ENCODE measurements at places on chromosomes 4 and X.

DNA sequence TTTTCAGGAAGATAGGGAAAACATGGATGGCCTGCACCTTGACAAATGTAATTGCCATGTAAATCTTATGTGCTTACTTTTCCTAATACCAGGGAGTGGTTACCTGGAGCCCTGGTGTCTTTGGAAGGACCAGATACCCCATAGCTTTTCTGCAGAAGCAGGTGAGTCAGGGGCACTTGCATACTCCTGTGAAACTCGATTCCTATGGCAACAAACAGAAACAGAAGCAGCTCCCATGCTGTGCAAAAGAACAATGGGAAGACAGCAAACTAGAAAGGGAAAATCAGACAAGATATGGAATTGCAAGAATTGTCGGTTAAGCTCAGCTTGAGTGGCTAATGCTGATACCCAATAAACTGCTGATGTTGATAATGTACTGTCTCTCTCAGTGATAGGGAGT is 117.4 kb upstream of the AFF2 start:
- DNase-seq = no peak

DNA sequence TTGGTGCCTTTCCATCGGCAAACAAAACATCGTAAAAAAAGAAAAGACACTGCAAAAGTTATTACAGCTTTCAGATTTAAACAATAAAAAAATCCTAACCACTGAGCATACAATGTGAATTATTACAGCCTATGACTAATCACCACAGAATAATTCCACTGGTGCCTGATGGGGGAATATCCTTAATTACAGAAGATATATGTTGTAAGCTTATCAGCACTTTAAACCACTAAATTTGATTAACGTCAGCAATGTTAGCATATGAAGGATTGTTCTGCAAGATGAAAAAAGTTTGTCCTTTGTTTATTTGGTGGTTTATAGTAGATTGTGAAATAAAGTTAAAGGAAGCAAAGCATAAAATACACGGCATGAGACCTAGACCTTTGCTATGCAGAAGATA is 210.2 kb upstream of the ADAMTS3 start:
- no peak for DNase-seq

DNA sequence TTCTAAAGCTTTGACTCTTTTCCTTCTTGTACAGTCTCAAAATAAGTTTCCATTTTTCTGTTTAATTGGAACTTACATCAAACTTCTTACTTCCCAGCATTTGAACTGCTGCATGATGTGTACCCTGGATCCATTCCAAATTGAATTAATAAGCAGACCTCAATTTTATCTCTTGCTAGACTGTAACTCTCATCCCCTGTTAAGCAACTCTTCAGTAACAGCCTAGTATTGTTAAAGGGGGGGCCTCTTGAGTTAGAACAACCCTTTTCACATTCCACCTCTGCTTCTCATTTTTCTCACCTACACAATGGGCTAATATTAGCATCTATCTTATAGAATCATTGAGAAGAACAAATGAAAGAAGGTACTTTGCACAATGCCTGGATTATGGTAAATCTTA is 169.4 kb downstream of the IL1RAPL1 start:
- DNase-seq = no peak

GRCh38 chr4:174521800-174522182 is 497 bp downstream of the HPGD start:
- no peak for DNase-seq

- no peak for DNase-seq
These were observed 130.6 kb upstream of the STX18 start for GRCh38 chr4:4672402-4672801.

DNA sequence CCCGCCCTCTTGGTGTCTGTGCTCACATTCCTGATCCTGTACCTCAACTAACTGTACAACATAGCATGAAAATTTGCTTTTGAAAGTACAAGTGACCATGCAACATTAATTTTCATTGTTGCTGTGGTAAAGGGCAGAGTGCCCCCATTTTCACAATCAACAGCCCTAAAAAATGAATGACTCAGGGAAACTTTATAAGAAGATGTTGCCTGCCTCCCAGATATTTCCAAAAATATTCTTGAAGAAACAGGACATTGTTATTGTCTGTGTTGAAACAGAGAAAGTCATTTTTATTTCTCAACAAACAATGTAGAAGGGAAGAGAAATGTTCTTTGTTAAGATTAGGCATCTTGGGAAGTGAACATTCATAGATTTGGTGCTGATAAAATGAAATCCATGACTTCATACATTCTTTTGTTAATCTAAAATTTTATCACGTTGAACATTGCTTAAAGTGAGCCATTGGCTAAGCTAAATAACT is 113.9 kb upstream of the ANXA3 start:
- no peak for DNase-seq

DNA sequence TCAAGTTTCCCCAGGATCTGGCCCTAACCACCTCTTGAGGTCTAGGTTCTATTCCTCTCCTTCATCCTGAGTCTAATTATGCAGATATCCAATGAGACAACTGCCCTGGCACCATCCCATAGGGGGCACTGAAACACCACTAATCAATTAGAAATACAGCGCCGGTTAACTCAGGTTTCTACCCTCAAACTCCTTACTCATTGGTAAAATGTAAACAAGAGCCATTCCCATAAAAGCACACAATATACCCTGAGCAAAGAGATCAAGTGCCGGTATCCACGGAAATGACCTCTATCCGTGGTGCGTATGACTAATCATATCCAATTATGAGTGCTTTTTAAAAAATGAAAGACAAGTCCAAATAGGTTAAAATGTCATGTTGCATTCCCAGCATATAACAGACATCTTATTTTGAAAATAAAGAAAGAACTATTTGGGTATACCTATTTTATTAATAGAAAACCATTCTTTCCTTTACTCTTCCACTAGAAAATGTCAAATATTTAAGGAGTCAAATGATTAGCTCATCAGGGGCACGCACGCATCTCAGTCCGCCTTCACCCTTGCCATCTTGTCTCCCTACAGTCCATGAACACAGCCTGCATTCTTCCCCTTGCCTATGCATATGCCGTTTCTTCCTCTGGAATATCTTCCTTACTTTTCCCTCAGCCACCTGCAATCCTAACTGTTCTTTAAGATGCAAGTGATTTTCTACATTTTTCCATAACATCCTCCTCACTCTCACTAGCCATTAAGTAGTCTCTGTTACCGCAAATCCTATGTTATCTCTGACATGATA is 141.1 kb downstream of the MAML3 start:
- DNase-seq = peak; percentile 36

GRCh38 chr4:73573794-73574528 is 46.3 kb downstream of the RASSF6 start:
- DNase-seq = no peak

DNA sequence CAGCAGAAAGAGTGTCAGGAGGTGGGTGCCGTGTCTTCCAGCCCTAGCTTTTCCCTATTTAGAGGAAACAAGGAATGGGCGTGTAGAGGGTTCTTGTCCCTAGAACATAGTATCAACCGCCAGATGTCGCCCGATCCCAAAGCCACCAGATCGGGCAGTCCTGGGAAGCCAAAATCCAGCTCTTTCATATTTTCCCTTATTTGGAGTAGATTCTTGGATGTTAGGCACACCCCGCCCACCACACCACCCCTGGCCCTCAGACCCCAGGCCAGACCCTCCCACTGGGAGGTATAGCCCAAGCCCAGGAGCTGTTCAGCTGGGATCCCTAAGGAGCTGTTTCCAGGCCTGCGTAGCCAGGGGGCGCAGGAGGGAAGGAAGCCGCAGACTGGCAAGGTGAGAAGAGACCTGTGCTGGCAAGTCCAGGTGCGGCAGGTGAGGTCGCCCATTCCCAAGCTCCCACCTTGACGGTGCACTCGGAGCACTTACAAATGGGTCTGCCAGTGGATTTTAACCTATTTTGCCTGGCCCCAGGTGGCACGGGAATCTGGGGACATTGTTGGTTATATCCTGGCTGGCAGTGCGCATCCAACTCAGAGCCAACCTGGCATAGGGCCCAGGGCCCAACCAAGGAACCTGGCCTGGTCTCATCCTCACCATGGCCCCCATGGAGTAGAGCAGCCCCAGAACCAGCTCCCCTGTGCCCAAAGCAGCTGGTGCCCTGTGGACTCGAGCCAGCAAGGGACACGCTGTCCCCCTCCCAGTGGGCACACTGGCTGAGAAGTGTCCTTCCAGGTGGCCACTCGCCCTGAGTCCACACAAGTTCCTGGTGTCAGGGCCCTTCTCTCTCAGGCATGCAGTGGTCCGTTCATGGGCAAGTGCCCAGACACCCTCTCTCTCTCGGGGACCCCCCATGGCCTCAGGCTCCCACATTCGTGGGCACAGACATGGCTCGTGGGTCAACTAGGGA is 811 bp downstream of the FLNA start:
- no peak for DNase-seq

GRCh38 chr4:146371812-146372211 is 149.9 kb downstream of the SLC10A7 start:
- DNase-seq = no peak

DNA sequence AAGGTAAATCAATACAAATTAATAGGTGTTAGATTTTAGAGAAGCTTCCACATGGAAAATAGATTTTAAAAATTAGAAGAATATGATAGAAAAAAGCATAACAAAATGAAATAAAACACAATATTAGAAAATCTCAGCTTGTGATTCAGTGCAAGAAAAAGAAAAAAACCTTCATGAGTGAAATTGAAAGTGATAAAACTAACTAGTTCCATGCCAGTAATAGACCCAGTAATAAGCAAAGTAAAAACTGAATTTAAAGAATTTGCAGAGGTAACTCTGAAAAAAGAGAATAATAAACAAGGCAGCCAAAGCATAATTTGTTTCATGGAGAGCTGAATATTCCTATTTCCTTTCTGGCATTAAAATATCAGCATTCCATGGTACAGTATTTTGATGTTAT is 174.3 kb upstream of the TENM3 start:
- DNase-seq = no peak

- no peak for DNase-seq
These were observed 559.6 kb upstream of the DIPK2B start for GRCh38 chrX:45760187-45760742.

GRCh38 chr4:87005690-87006425 is 71.0 kb downstream of the AFF1 start:
- DNase-seq = no peak

GRCh38 chrX:335758-336155 is 17.2 kb upstream of the GTPBP6 start:
- no peak for DNase-seq

GRCh38 chr4:40721730-40722171 is 28.0 kb upstream of the NSUN7 start:
- no peak for DNase-seq

GRCh38 chrX:120662662-120663061 is 32.8 kb upstream of the C1GALT1C1 start:
- no peak for DNase-seq

GRCh38 chr4:140212646-140213045 is 58.7 kb upstream of the MAML3 start:
- no peak for DNase-seq

GRCh38 chrX:47595716-47596251 is 13.5 kb downstream of the TIMP1 start:
- DNase-seq = no peak

DNA sequence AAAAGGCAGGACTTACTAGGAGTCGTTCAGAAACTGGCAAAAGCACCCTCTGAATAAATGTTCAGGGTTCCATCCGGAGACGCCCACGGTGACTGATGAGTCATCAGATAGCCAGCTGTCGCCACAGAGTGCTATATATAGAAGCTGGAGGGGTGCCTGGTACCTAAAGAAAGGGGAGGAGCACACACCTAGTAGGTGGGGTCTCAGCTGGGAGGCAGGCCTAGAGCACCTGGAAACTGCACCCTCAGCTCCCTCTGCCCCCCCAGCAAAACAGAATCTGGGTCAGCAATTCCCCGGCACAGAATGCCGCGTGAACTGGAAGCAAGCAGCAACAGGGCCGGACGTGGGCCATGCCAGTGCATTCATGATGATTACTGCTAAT is 242.0 kb downstream of the BCOR start:
- DNase-seq = peak; percentile 78

DNA sequence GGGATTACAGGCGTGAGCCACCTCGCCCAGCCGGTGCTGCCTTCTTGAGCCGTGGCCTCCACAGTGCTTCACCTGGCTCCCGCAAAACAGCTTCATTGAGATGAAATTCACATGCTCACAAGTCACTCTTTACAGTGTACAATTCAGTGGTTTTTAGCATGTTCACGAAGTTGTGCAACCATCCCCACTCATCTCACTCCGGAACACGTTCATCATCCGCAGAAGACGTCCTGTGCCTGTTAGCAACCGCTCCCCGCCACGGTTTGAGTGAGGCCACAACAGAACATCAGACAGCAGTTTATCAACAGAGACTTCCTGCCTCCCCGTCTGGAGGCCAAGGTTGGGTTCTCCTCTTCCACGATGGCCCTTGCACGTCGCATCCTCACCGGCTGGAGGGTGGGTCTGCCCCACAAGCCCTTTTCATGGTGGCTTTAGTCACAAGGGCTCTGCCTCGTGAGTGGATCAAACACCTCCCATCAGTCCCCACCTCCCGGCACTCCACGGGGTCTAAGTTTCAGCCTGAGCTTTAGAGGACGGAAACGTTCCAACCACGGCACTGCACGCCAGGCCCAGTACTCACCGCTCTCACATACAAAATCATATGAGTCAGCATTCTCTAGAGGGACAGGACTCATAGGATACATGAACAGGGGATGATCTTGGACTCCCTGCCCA is 29.6 kb upstream of the SPON2 start:
- DNase-seq = peak; percentile 72

DNA sequence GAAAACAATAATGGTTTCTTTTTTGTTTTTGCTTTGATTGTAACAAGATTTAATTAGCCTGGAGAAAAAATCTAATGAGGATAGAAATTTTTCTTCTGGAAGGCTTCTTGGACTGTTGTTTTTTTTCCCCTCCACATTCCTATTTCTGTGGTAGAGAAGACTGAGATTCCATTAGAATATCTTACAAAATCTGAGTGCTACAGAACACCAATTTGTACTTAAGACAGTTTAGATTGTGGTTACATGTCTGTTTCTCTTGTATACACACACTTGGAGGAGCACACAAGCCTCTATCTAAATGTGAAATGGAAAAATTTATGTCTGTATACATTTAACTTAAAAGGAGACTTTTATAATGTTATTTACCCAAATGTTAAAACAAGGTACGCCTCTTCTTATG is 176.9 kb upstream of the ARSJ start:
- DNase-seq = no peak

DNA sequence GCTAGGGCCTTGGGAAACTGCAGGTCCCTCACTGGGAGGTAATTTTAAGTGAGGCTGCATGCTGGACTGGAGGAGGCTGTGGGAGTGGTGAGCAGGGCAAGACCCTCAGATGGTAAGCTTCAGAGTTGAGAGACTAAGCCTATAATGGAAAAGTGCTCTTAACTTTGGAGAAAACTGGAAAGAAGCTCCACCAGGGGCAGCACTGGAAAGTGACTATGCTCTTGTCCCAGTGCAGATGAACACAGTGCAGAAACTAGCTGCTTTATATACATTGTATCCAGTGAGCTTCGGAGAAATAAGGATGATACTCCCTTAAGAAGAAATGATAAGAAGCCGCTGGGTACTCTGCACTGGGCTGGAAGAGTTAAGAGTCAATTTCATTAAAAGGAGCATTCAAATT is 3.2 kb upstream of the MAGEB2 start:
- no peak for DNase-seq

GRCh38 chr4:153799694-153800074 is 10.8 kb upstream of the SFRP2 start:
- DNase-seq = no peak

Measured in stimulated activated CD8-positive, alpha-beta memory T cell treated with anti-CD3 and anti-CD28 coated beads, Interleukin-7, amount 100 ng/mL, for 4 hours (primary cell).